Fibroblast of skin of abdomen (primary cell): ENCODE measurements at places on chromosomes 2 and 18.

- DNase-seq = no peak
These were observed 99.3 kb downstream of the MCFD2 start for GRCh38 chr2:46816151-46816845.

DNA sequence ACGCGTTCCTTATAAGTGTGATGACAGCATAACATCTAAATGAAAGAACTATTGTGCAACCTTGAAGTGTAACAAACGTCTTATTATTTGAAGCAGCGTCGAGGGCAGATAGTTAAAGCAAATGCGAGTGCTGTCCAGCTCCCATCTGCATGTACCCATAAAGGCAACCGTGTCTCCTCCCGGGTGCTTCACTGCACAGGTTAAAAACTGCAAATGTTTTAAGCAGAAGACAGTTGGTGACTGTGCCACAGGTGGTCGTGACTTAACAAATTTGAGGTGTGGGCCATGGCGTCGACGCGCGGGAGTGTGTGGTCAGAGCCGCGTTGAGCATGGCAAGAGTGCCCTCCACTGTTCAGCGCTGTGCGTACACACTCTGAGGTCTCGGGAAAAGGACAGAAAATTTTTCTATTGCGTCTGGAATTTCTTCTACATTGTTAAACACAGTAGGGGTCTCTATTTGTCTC lies 6.4 kb downstream of the SALL3 start:
- DNase-seq = peak; percentile 1

GRCh38 chr2:232576995-232577394 lies 26.5 kb downstream of the EIF4E2 start:
- DNase-seq = peak; percentile 44

- DNase-seq = no peak
These were observed 24.6 kb upstream of the ZNF407 start for GRCh38 chr18:74573053-74573452.

GRCh38 chr2:44244135-44244871 lies 31.0 kb upstream of the SLC3A1 start:
- DNase-seq = peak; percentile 60

- DNase-seq = peak; percentile 62
These were observed 22.7 kb downstream of the GPR55 start for GRCh38 chr2:230902180-230902899.

GRCh38 chr2:190887089-190887488 lies 6.5 kb downstream of the GLS start:
- no peak for DNase-seq

DNA sequence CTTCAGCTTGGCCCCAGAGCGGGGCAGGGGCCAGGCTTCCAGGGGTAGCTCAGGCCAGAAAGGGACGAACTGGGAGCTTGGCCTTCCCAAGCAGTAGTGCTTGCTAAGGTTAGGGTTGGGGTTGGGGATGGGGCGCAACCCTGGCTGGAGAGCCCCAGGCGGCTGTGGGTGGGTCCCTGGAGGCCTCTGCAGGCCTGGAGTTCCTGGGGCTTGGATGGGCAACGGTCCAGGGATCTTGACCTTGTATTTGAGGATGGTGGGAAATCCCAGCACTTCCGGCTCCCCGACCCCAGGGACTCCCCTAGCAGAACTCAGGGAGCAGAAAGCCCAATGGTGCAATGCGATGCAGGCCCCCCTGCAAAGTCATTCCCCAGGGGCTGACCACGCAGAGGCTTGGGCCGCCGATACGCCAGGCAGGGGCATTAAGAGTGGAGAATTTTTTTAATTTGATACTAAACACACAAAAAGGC lies 12.6 kb upstream of the MLPH start:
- DNase-seq = no peak

DNA sequence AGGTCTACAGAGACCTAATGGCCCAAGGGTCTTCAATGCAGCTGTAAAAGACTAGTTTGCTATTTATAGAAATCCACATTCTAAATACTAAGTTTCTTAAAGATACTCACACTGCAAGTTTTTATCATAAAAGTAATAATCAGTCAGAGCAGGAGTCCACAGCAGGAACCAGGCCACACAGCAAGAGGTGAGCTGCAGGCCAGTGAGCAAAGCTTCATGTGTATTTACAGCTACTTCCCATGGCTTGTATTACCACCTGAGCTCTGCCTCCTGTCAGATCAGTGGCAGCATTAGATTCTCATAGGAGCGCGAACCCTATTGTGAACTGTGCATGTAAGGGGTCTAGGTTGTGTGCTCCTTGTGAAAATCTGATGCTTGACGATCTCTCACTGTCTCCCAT lies 6.7 kb upstream of the SCN9A start:
- DNase-seq = no peak

DNA sequence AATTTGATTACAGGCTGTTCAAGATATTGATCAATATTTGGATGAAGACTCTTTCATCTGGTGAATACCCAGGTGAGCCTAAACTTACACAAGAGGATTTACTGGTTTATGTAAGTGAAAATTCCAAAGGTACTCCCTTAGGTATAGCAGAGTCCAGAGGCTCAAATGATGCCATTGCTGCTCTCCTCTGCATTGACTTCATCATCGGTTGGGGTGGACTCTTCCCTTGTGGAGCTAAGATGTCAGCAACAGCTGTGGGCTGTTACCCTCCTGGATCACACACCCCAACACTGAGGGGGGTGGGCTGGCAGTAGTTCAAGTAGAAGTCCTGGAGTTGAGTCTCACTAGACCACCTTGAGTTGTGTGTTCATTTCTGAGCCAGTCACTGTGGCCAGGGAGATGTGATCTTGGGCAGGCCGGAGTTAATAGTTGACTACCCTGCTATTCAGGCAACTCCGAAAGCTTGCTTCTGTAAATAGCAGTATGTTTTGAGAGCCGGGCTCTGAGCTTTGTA lies 236.9 kb downstream of the PTPRM start:
- DNase-seq = no peak

DNA sequence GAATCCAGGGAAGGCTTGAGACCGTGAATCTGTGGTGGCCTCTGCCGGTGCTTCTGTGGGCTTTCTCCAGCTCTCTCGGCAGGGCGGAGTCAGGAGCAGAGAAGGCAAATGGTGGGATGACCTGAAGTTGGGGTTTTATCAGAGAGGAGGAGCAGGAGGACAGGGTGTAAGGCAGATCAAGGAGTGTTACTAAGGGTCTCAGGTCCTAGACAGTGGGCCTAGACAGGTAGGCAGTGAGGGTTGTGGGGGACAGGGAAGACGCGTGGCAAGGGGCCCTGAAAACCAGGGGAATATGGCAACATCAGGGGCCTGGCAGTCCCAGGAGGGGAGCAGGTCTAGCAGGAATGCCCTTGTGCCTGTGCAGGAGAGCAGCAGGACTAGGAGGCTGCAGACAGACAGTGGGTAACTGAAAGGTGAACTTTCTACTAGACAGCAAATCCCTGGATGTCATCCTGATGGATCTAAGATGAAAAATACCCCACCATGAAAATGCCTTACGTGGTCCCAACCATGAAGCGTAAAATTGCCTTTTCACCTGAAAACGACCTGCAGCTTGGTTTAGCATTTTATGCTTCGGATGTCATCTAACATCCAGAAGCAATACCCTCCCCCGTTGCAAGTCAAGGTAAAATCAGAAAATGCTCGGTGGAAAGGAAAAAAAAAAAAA lies 42.1 kb downstream of the SRSF7 start:
- DNase-seq = no peak

DNA sequence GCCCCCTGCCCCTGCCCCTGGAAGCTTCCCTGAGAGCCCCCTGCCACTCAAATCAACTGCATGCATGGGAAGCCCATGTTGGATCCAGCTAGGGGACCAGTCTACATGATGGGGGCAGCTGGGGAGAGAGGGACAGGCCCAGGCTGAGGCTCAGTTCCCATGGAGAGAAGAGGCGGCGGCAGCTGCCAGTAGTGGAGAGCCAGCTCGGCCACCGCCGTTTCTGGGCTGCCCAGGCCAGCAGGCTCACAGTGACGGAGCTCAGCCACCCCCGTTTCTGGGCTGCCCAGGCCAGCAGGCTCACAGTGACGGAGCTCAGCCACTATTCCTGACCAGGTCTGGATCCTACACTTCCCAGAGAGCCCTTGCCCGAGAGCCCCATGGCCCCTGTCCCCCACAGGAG lies 3.6 kb downstream of the MAB21L4 start:
- no peak for DNase-seq

- no peak for DNase-seq
These were observed 165.5 kb downstream of the PHLPP1 start for GRCh38 chr18:62880673-62881364.

DNA sequence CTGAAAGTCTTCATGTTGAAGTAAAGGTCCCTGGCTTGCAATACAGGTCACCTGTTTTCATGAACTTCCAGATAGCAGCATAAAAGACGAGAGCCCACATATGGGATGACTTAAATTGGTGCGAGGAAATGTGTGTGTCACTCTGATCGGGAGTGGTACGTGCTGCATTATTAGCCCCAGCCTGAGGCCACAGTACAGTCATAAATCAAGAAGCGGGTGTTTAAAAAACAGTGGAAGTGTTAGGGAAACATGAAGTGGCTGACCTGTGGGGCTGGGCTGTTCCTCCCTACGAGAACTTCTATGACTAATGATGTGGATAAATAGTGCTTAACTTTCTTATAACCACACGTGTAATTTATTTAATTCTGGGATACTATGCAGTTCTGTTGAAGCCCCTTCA lies 24.4 kb downstream of the RDH14 start:
- peak; percentile 63 for DNase-seq

DNA sequence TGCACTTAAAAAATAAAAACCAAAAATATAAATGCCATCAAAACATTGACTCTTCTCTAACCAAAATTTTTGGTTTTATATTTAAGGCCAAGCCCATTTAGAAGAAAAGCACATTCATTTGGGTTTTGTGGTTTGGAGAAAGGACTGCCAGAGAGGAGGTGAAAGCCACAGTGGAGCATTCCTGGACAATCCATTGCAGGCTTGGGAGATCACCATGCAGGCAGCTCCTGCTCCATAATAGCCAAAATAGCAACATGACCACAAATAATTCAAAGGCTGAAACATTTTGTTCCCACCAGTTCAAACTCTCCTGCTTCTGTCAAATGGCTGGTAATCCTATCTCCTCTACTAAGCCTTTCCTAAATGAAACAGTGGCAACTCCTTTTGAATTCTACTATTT lies 73.5 kb downstream of the GALNT3 start:
- peak; percentile 92 for DNase-seq
